ENCODE measurements at places on chromosomes 7 and 10. TPM values are rescaled to one million over a fixed set of nuclear protein-coding genes. Genes with fewer than 3 reads are reported as not detected.

DNA sequence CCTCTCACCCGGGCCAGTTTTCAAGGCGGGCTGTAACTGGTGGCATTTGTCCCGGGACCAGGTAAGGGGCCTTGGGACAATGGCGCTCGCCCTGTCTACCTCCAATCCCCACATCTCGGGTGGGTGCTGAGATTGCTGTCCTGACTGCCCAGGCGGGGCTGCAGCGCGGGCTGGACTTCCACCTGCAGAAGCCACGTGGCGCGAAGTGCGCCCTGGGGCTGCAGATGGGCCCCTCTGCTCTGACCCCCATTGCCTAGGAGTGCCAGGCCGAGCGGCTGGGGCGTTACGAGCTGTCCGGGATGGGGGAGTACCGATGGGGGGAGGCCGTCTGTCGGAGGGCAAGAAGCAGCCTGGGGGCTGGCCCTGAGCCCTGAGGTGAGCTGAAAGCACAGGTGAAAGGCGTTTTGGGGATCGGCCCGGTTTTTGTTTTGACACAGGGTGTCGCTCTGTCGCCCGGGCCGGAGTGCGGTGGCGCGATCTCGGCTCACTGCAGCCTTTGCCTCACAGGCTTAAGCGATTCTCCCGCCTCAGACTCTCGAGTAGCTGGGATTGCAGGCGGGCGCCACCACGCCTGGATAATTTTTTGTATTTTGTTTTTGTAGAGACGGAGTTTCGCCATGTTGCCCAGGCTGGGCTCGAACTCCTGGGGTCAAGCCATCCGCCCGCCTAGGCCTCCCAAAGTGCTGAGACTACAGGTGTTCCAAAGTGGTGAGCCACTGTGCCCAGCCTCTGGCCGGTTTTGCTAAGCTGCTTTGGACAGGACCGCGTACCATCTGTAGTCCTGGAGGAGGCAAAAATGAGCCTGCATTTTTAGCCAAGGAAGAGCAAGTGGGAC is at the start of gene SFXN2:
TSS of gene SFXN2 (plus strand) at position 16 of the 835 bp plus-strand sequence. CDS start 12,001 bp downstream, outside the sequence.
- DNase-seq: no peak

The CNOT4 gene
- 28.7 TPM for total RNA-seq

DNA sequence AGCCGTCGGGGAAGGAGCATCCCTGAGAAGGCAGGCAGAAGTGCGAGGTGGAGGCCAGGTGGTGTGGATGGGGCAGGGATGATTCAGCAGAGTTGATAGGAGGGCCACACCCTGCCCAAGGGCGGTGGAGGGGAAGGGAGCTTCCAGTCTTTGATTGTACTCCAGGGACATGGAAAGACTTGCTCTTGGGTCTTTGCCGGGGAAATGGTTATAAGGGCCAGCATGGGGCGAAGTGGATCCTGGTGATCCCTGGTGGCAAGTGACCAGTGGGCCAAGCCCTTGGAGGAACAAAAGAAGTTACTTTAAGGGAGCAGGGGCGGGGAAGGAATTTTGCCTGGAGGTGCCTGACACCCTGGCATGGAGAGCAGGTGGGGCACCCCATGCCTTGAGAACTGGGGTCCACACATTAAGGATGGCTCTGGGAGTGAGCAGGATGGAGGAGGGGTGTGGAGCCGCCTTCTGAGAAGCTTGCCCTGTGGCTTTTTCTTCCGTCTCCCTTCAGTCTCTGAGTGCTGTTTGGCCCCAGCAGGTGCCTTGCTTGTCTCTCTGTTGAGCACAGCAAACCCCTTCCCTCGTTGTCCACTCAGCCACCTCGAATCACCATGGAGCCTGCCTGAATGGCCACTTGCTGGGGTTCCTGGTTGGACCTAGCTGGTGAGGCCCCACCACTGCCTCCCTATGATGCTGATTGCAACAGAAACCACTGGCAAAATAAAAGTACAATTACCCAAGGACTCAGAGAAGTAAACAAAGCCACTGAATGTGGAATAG is 83.9 kb downstream of the RAMP3 start:
- peak; percentile 68 for DNase-seq

DNA sequence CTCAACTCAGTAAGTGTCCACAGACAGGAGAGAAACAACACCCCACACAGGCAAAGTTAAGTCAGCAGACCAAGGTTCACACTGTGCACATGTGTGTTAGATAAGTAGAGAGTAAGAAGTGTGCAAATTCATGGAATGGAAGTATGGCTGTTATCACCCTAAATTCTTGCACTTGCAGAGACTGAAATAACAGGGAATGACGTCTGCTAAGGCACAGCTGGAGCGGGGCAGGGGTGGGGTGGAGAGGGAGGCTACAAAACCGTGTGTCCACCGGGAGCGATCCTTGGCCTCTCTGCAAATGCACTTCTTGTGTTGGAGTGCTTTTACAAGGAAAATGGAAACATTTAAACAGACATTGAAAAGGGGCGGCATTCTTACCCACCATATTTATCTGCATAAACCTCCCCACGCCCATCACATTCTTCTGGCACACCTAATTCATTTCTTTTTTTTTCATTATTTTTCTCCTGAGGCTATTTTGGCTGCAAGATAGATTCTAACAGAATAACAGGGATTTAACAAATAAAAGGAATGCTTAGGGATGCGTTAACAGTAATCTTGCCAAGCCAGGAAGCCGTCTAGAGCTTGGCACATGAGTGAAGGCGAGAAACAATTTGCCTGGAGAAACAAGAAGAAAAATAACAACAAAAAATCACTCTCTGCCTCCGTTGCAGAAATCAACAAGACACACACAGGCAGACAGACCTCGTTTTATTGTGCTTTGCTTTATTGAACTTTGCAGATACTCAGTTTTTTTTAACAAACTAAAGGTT is 30.1 kb downstream of the TNS3 start:
- DNase-seq: no peak

DNA sequence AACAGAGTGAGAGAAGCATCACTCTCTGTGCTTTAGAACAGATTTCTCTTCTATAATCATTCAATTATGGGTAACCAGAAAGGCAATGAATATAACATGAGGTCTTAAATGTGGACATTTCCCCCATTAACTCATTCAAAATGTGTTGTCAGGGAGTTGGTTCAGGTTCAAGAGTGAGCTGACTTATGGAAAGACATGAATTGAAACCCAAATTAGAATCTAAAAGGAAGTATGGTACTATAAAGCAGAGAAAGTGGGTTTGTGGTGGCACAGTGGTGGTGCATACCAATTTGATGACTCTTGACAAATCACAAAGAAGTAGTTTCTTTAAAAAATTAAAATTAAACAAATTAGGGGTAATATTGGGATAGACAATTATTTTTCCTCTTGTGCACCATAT is 114.6 kb upstream of the MEOX2 start:
- DNase-seq: no peak

DNA sequence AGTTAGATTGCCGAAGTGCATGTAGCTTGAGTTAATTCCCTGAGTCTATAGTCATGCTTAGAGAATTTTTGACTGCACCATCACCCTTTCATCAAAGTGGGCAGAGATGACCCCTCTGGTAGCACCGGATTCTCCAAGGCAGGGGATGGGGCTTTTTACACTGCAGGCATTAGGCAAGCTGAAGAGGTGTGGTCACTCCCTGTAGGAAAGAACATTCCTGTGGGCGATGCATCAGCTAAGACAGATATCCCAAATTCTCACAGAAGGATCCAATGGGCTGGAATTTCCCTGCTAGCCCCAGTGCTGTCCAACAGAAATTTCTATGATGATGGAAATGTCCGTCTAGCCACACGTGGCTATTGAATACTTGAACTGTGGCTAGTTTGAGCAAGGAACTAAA is 118.2 kb downstream of the ADAM12 start:
- DNase-seq: no peak

The CYP2C18 gene
- total RNA-seq: 0.42 TPM

DNA sequence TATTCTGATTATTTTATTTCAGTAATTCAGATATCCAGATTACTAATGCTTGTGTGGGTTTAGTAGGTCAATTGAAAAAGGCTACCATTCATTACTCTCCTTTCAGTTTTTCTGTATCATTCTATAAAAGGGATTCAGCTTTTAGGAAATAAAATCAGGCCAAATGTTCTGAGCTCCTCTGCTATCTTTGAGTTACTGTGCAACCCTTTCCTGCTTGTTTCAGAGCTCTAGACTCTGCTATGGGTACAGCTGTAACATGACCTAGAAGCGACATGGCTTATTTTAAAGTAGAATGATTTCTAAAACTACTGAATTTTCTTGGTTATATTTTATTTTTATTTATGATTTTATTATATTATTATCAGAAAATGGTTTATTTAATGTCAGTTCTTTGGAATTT is 142.8 kb downstream of the LYZL1 start:
- DNase-seq: no peak

- DNase-seq: no peak
Observed at GRCh38 chr7:149862156-149862555, 11.6 kb upstream of the ATP6V0E2 start.

GRCh38 chr7:139321071-139321745 is 19.9 kb upstream of the FMC1 start:
- peak; percentile 88 for DNase-seq

- DNase-seq: no peak
Observed at GRCh38 chr7:17530741-17531421, 232.4 kb downstream of the AHR start.

- no peak for DNase-seq
Observed at GRCh38 chr10:11521860-11522259, 89.6 kb downstream of the USP6NL start.

Measured in esophagus muscularis mucosa (tissue), 4 donors.